ENCODE measurements at places on chromosomes 16 and 17.

DNA sequence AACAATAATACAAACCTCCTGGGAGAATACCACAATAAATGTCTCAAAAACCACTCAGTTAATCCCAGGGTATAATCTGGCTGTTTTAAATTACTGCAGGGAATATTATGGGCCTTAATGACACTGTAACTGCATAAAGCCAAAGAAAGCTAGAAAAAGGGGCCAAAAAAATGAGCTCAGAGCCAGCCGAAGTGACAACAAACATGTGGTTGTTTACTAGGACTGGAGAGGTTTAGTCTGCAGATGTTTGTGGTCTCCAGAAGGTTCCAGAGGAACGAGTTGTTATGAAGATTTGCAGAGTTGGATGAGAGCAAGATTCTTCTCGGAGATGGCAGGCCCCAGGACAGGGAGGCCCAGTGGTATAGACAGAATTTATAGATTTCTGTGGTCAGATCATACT is 97.1 kb upstream of the AKTIP start:
- no peak for DNase-seq

- no peak for DNase-seq
These were observed 7.8 kb downstream of the IRX5 start for GRCh38 chr16:54938212-54939028.

GRCh38 chr17:17684906-17685774 is 3.9 kb downstream of the RAI1 start:
- no peak for DNase-seq

DNA sequence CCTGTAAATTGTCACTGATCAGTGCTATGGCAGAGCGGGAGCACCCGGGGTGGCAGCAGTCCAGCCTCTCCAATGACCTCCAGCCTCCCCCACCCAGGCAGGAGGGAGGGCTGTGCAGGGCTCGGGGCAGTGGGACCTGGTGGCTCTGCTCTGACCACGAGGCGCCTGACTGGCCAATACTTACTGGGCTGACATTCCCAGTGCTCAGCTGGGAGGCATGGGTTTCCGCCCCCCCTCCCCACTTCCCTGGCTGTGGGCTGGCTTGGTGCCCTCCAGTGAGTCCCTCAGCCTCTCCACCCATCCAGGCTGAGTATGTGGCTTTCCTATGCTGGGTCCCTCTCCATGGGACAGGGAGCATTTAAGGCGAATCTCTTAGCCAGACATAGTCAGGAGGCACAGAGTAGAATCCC is 2.7 kb downstream of the SOCS3 start:
- DNase-seq = no peak

DNA sequence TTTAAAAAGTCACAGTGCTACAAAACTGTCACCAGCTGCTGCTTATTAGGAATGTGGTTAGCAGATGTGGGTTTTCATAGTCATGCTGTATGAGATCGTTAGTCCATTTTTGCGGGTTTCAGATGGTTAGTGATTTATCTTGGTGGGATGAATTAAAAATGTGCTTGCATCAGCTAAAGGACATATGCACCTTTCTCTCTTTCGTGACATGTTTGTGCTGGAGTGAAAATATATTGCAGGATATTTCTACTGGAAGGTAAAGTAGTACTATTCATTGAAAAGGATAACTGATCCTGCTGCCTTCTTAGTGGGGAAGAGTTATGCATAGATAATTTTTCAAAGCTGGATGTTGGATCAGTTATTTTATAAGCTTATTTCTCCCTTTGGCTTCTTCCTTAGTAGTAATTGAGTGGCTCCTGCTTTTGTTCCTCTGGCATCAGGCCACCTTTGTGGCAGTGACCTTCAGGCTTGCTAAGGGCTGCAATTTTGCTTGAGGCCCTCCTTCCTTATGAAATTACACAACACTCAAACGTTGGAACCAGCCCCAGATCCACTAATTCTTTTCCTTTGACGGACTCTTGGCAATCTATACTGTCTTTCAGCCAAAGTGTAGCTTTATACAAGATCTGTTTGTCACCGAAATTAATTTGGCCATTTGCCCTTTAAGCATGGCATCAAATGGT is 7.5 kb upstream of the SNTB2 start:
- no peak for DNase-seq

- DNase-seq = no peak
These were observed 7.0 kb upstream of the UBE2Z start for GRCh38 chr17:48901241-48901640.

- DNase-seq = no peak
These were observed 1.2 kb downstream of the GID4 start for GRCh38 chr17:18040261-18040858.

GRCh38 chr16:17926461-17926860 is 410.1 kb downstream of the NPIPA8 start:
- no peak for DNase-seq

DNA sequence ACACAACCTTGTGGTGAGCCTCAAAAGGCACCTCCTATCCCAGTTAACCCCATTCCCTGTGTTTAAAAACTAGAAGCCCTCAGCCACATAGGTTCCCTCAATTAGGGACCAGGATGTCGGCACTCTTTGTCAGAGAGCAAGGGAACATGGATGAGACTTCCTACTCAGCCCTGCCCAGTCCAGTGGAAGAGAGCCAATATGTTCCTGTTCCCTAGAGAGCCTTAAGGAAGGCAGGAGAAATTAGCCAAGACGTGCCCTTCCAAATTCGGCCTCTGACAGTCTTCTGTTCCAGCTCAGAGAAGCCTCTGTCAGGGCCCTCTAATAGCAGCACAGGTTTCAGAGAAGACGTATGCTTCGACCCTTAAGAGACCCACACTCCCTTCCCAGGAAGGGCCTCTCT is 14.6 kb upstream of the DHRS13 start:
- DNase-seq = no peak

DNA sequence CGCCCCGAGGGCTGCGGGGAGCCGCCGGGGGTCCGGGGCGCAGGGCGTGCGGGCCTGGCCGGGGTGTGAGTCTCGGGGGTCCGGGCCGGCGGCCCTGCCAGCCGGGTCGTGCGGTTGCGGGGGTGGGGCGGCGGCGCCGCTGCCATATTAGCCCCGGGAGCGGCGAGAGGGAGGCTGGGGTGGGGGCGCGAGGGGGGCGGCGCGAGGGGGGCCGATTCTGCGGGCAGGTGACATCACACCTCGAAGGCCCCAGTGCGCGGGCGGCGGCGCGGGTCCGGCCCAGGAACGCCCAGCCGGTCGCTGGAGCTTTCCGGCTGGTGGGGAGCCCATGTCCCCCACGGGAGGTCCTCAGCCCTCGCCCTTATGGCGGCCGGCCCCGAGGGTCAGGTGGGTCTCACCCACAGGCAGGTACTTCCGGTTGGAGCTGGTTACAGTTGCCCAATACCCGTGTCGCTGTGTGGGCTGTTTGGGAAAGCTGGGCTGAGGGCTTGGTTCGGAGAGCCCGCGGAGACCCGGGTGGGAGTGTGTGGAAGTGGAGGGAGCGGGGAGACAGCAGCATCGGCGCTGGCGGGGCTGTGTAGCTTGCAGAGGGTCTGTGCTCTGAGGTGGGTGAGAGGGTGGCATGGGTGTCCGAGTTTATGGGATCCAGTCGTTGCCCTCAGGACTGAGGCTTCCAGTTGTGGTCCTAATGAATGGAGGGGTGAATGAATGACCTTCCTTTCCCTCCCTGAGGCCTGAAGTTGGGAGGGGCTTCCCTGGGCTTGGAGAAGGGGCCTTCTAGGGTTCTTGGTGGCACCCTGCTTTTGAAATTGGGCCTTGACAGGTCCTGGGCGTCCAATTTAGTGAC is 804 bp downstream of the ATP6V0C start:
- DNase-seq = no peak

DNA sequence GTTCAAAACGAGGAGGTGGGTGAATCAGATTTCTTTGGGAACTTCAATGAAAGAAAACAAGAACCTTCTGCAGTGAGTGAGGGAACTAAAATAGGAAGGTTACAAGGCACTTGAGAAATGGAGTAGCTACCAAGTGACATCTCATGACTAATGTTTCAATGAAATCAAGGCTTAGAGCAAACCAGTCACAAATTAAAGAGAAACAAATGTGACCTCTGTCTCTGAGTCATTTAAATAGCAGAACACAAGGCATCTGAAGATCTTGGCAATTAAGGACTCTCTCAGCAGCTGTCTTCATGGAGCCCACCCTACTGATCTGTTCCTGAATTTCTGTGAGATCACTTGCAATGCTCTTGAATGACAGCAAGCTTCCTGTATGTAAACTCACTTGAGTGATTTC is 109.5 kb downstream of the CDH11 start:
- no peak for DNase-seq

DNA sequence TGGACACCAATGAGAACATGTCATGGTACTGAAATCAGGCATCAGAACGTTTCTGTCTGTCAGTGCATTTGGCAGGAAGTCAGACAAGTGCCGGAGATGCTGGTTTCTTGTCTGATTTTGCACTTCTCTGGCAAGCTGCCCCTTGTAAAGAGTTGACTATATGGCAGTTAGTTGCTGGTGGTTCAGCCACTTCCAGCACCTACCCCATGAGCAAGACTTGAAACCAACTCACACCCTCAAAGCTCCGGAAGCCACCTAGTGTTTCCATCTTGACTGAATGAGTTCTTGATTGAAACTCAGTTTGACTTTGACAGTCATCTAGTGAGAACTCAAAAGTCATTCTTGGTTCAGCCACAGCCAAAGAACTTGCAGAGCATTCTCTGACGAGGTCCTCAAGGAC is 225.1 kb downstream of the SPECC1 start:
- no peak for DNase-seq

GRCh38 chr16:23836404-23837311 is 875 bp downstream of the PRKCB start:
- peak; percentile 31 for DNase-seq

- DNase-seq = no peak
These were observed 88.8 kb downstream of the ARHGAP44 start for GRCh38 chr17:12877953-12878669.

DNA sequence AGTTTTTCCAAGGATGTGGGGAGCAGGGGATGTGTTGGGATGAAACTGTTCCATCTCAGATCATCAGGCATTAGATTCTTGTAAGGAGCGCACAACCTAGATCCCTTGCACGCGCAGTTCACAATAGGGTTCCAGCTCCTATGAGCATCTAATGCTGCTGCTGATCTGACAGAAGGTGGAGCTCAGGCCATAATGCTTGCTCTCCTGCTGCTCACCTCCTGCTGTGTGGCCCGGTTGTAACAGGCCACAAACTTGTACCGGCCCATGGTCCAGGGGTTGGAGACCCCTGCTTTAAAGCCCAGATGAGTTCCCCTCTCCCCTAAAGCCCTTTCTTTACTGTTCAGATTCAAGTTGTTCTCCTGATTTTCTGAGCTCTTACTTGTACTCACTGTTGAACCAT is 44.8 kb downstream of the RNF135 start:
- no peak for DNase-seq

- no peak for DNase-seq
These were observed 700 bp downstream of the TLCD2 start for GRCh38 chr17:1709403-1709951.

- DNase-seq = no peak
These were observed 30.8 kb upstream of the ADCY7 start for GRCh38 chr16:50235581-50235980.

DNA sequence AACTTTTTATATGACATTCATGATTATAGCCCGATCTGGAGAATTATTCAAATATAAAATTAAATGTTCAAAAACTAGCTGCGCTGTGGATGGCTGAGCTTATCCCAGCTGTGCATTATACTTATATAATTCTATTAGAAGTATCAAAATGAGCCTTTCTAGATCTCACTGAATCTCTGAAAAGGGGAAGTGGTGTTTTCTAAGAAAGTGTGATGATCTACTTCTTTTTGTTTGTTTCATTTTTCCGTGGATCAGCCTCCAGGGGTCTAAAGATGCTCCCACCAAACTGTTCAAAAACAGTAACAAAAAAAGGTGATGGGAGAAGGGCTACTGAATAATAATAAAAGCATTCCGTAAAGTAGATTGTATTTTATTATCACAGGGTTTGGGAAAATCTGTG is 411.3 kb upstream of the PSMD7 start:
- no peak for DNase-seq

DNA sequence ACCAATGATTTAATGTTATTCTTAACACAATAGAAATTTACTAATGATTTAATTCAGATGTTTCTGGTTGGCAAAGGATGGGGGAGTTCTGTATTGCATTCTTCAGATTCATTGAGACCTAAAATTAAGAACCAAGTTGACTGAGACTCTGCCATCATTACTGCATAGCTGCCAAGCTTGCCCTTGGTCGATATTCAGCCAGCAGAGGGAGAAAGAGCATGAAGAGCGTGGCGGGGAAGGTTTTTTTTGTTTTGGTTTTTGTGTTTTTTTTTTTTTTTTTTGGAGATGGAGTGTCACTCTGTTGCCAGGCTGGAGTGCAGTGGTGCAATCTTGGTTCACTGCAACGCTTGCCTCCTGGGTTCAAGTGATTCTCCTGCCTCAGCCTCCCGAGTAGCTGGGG is 659.4 kb upstream of the EEF2KMT start:
- no peak for DNase-seq

- DNase-seq = no peak
These were observed 125.2 kb downstream of the C16orf78 start for GRCh38 chr16:49498666-49499413.

- DNase-seq = peak; percentile 11
These were observed 942 bp downstream of the LDAF1 start for GRCh38 chr16:21159281-21159951.

DNA sequence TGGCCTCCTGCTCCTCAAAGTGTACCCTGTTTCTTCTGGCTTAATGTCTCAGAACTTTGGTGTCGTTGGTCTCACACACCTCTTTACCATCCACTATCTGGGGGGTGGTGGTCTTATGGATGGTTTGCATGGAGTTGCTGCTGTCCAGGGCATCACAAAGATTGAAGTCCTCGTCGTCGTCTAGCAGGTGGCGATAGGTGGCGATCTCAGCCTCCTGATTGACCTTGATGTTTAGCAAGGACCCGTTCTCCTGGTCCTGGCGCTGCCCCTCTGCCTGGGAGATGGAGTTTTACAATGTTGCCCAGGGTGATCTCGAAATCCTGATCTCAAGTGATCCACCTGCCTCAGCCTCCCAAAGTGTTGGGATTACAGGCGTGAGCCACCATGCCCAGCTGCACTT is 31.1 kb upstream of the HELZ start:
- no peak for DNase-seq

DNA sequence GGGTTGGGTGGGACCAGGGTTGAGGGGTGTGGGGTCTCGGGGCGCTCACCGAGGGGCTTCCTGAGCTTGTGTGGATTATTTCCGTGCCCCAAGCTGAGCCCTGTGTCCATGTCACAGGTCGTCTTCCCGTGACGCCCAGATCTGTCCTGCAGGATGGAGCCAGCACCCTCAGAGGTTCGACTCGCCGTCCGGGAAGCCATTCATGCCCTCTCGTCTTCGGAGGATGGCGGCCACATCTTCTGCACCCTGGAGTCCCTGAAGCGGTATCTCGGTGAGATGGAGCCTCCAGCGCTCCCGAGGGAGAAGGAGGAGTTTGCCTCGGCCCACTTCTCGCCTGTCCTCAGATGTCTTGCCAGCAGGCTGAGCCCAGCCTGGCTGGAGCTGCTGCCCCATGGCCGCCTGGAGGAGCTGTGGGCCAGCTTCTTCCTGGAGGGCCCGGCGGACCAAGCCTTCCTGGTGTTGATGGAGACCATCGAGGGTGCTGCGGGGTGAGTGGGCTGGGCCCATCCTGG is 1.0 kb downstream of the TELO2 start:
- no peak for DNase-seq

GRCh38 chr16:49019081-49019633 is 262.5 kb downstream of the CBLN1 start:
- DNase-seq = no peak

- DNase-seq = no peak
These were observed 70.4 kb downstream of the USP32 start for GRCh38 chr17:60321336-60322055.

GRCh38 chr17:80856863-80857755 is 134.5 kb upstream of the CHMP6 start:
- DNase-seq = no peak

GRCh38 chr17:21463779-21464407 is 87.7 kb downstream of the KCNJ12 start:
- DNase-seq = no peak

GRCh38 chr17:28737770-28738679 is 5.8 kb upstream of the TRAF4 start:
- no peak for DNase-seq
